ENCODE measurements at places on chromosomes 4 and X. TPM values are rescaled to one million over a fixed set of nuclear protein-coding genes. Genes with fewer than 3 reads are reported as not detected.

The UGT8 gene
- 1.2 TPM for total RNA-seq

The TEX13C gene
- not detected for total RNA-seq

The DDX53 gene
- total RNA-seq = not detected

The RAB39B gene
- total RNA-seq = 0.95 TPM

The MSX1 gene
- total RNA-seq = 2.1 TPM

The SPP1 gene
- 8.0 TPM for total RNA-seq

DNA sequence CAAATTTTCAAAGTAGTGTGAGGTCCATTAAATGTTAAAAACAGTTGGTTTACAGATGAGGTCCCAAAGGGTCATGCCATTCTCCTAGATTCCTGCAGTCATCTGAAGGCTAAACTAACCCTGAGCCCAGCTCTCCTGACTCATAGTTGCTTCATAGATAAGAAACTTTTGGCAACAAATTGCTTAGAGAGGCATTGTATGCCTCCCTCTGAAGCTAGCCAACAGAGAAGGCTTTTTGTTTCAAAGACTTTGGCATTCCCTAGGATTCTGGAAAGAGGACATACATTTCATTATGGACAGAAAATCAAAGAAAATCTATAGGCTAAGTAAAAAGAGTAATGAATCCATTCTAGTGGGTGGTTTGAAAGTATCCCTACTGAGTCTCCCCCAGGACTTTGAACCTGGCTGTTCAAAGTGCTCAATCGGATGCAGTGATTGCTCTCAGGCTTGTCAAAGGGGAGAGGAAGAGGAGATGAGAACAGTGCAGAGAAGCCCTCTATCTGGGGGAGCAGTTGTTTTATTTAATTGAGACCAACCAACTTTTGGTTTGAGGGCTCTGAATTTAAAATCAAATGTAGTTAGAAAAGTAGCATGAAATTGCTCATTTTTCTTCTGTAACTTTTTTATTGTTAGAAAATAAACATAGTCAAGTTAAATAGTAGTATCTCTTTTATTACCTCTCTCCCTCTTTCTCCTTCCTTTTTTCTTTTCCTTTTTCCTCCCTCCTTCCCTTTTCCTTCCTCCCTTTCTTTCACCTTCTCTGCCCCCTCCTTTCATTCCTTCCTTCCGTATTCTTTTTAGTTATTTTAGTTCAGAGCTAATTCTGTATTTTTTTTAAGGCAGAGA is 72.3 kb upstream of the ZNF518B start:
- no peak for DNase-seq
- no peak overlapping the region for H3K4me3 ChIP-seq
- no peaks in the 10 kb centered on the region for H3K27me3 ChIP-seq
- H3K27ac ChIP-seq = peak overlapping the region; percentile 41
- no peaks in the 10 kb centered on the region for H3K36me3 ChIP-seq

- H3K27ac ChIP-seq = no peak overlapping the region
- DNase-seq = no peak
- H3K4me3 ChIP-seq = no peak overlapping the region
- no peaks in the 10 kb centered on the region for H3K27me3 ChIP-seq
Measured at GRCh38 chr4:74770226-74770910, 24.0 kb downstream of the BTC start.

- H3K4me1 ChIP-seq = peaks cover 20% of the 10 kb centered on the region
- no peak overlapping the region for H3K27ac ChIP-seq
- H3K4me3 ChIP-seq = no peak overlapping the region
- no peaks in the 10 kb centered on the region for H3K27me3 ChIP-seq
- no peak for DNase-seq
Measured at GRCh38 chr4:110106931-110107296, 91.5 kb downstream of the ELOVL6 start.

DNA sequence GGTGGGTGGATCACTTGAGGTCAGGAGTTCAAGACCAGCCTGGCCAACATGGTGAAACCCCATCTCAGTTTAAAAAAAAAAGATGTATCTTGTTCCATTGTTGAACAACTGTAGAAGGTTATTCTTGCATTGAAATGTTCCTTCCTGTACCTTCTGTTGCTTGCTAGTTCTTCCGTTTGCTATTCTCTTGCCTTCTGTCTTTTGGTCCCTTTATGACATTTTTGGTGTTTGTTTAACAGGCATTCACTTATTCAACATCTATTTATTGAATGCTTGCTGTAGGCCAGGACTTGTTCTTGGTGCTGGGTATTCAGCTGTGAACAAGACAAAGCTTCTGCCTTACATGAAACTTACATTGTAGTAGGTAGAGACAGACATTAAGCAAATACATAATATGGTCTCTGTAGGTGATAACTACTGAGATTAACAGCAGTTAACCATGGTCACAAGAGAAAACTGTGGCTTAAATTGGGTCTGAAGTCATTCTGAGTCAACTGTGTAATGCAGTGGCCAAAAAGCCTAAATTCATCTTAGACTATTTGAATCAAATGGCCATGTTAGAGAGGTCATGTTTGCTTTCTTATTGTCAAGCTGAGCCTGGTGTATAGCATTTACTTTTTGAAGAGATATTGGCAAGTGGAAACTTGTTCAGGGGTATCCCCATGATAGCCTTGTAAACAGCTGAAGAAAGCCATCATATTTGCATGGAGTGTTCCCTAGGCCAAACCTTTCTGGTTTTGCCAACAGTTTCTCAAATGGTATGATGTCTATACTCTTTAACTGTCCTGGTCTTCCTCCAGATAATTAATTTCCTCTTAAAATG is 35.6 kb downstream of the GAB1 start:
- H3K27me3 ChIP-seq = no peaks in the 10 kb centered on the region
- no peak for DNase-seq
- no peak overlapping the region for H3K4me3 ChIP-seq
- H3K4me1 ChIP-seq = peaks cover 40% of the 10 kb centered on the region

- no peak overlapping the region for H3K4me3 ChIP-seq
- DNase-seq = no peak
- H3K36me3 ChIP-seq = no peaks in the 10 kb centered on the region
- H3K27ac ChIP-seq = no peak overlapping the region
- no peaks in the 10 kb centered on the region for H3K4me1 ChIP-seq
- no peaks in the 10 kb centered on the region for H3K27me3 ChIP-seq
Measured at GRCh38 chr4:12304905-12305304, 876.2 kb upstream of the HS3ST1 start.

- H3K4me3 ChIP-seq = no peak overlapping the region
- no peak for DNase-seq
- no peaks in the 10 kb centered on the region for H3K27me3 ChIP-seq
- H3K36me3 ChIP-seq = no peaks in the 10 kb centered on the region
- no peak overlapping the region for H3K27ac ChIP-seq
- H3K4me1 ChIP-seq = no peaks in the 10 kb centered on the region
Measured at GRCh38 chr4:27278615-27279375, 418.2 kb downstream of the STIM2 start.

DNA sequence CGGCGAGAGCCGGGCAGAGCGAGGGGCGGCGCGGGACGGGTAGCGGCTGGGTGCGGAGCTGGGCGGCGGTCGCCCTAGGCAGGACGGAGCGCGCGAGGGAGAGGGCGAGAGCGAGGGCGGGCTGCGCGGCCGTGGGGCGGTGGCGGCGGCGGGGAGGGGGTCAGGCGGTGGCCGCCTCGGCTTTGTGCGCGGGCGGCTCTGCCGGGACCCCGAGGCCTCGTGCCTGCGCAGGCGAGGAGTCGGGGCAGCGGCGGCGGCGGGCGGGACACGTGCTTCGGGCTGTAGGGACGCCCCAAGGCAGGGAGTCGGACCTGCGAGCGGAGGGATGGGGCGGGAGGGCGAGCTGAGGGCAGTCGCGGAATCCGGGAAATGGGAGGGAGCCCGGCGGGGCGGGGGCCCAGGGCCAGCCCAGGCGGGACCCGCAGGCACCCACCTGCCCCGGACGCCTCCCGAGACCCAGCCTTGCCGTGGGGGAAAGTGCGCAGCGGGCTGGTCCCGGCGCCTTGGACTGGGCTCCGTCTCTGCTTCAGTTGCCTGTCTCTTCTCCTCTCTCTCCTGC is 465 bp downstream of the BMPR1B start:
- peak; percentile 62 for DNase-seq
- H3K4me3 ChIP-seq = peak overlapping the region; percentile 54
- H3K4me1 ChIP-seq = no peaks in the 10 kb centered on the region

GRCh38 chrX:46791927-46792809 is 33.2 kb upstream of the SLC9A7 start:
- no peaks in the 10 kb centered on the region for H3K27me3 ChIP-seq
- H3K4me3 ChIP-seq = no peak overlapping the region
- H3K27ac ChIP-seq = peak overlapping the region; percentile 41
- no peaks in the 10 kb centered on the region for H3K36me3 ChIP-seq

DNA sequence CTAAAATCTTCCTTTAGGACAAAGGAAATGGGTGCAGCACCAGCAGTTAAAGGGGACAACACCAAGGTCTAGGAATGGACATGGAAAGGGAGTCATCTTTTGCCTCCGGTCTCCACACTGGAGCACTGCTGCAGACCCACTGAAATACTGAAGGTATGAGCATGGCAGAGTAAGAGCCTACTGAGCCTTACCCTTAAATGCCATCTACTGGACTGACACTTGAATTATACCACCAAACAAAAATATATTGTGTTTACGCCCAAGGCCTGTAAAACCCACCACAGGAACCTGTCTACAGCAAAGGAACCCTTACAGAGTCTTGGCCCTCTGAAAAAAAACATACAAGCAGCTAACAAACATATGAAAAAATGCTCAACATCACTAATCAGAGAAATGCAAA is 443.4 kb downstream of the CCSER1 start:
- DNase-seq = no peak
- no peak overlapping the region for H3K27ac ChIP-seq
- H3K36me3 ChIP-seq = no peaks in the 10 kb centered on the region
- H3K4me3 ChIP-seq = no peak overlapping the region
- no peaks in the 10 kb centered on the region for H3K27me3 ChIP-seq

- no peaks in the 10 kb centered on the region for H3K4me1 ChIP-seq
Measured at GRCh38 chrX:66020631-66021334, 19.1 kb downstream of the VSIG4 start.

DNA sequence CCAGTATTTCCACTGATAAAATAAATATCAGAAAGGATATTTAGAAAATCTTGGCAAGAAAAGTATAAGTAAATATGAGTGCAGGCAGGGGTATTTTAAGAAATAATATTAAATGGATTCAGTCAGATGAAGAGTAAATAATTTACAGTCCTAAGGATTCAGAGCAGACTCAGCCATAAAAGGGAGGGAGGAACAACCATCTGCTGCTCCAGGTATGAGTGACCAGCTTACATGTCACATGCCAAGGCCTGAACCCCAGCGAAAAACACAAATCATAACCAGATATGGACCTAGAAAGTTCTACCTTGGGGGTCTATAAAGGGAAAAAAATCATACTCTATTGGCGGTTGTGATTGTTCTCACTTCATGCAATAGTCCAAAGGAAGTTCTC is 166.8 kb downstream of the COL4A6 start:
- no peaks in the 10 kb centered on the region for H3K36me3 ChIP-seq
- H3K4me1 ChIP-seq = no peaks in the 10 kb centered on the region
- H3K4me3 ChIP-seq = no peak overlapping the region
- H3K27ac ChIP-seq = no peak overlapping the region

GRCh38 chr4:152630324-152630723 is 49.5 kb downstream of the TMEM154 start:
- DNase-seq = no peak
- no peak overlapping the region for H3K4me3 ChIP-seq
- H3K36me3 ChIP-seq = peaks cover 8% of the 10 kb centered on the region

GRCh38 chrX:4909348-4909747 is 1195.9 kb upstream of the PRKX start:
- H3K4me1 ChIP-seq = no peaks in the 10 kb centered on the region
- H3K36me3 ChIP-seq = no peaks in the 10 kb centered on the region
- H3K4me3 ChIP-seq = no peak overlapping the region
- no peaks in the 10 kb centered on the region for H3K27me3 ChIP-seq
- no peak for DNase-seq
- no peak overlapping the region for H3K27ac ChIP-seq

DNA sequence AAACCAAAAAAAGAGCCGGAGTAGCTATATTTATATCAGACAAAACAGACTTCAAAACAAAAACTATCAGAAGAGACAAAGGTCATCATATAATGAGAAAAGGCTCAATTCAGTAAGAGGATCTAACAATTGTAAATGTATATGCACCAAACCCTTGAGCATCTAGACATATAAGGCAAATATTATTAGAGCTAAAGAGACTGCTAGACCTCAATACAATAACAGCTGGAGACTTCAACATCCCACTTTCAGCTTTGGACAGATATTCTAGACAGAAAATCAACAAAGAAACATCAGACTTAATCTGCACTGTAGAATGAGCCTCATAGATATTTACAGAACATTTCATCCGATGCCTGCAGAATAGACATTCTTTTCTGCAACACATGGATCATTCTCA is 4.8 kb upstream of the PROM1 start:
- H3K27ac ChIP-seq = no peak overlapping the region
- H3K36me3 ChIP-seq = no peaks in the 10 kb centered on the region
- no peak overlapping the region for H3K4me3 ChIP-seq
- H3K4me1 ChIP-seq = peaks cover 2% of the 10 kb centered on the region
- peaks cover 13% of the 10 kb centered on the region for H3K27me3 ChIP-seq

DNA sequence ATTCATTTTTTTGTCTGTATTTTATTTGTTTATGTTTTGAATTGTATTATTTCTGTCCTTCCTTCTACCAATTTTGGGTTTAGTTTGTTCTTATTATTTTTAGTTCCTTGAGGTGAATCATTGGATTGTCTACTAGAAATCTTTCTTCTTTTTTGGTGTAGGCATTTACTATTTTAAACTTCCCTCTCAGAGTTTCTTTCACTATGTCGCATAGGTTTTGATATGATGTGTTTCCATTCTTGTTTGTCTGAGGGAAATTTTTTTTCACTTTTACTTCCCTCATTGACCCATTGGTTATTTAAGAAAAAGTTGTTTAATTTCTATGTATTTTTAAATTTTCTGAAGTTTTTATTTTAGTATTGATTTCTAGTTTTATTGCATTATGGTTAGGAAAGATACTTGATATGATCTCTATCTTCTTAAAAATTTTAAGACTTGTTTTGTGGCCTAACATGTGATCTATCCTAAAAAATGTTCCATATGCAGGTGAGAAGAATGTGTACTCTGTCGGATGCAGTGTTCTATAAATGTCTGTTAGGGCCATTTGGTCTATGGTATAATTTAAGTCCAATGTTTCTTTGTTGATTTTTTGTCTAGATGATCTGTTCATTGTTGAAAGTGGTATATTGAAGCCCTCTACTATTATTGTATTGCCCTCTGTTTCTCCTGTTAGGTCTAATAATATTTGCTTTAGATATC is 68.8 kb downstream of the IL15 start:
- no peak overlapping the region for H3K4me3 ChIP-seq
- H3K27ac ChIP-seq = no peak overlapping the region
- no peak for DNase-seq
- H3K36me3 ChIP-seq = no peaks in the 10 kb centered on the region

GRCh38 chr4:113397114-113397701 is 347.8 kb downstream of the ANK2 start:
- no peak overlapping the region for H3K27ac ChIP-seq
- DNase-seq = no peak
- peaks cover 9% of the 10 kb centered on the region for H3K4me1 ChIP-seq
- H3K36me3 ChIP-seq = no peaks in the 10 kb centered on the region
- H3K27me3 ChIP-seq = no peaks in the 10 kb centered on the region

GRCh38 chr4:102469806-102470205 is 31.4 kb upstream of the NFKB1 start:
- no peaks in the 10 kb centered on the region for H3K27me3 ChIP-seq
- H3K4me3 ChIP-seq = no peak overlapping the region
- H3K27ac ChIP-seq = no peak overlapping the region

GRCh38 chr4:63528256-63528991 is 880.8 kb downstream of the TECRL start:
- no peak overlapping the region for H3K27ac ChIP-seq
- H3K4me1 ChIP-seq = no peaks in the 10 kb centered on the region
- H3K4me3 ChIP-seq = no peak overlapping the region
- H3K27me3 ChIP-seq = no peaks in the 10 kb centered on the region

- H3K27ac ChIP-seq = no peak overlapping the region
- H3K27me3 ChIP-seq = no peaks in the 10 kb centered on the region
- H3K36me3 ChIP-seq = no peaks in the 10 kb centered on the region
Measured at GRCh38 chr4:52840531-52841370, 21.4 kb upstream of the RASL11B start.

Measured in lower lobe of right lung (tissue), 2 donors.